C1 segment of cervical spinal cord (tissue), 14 donors: ENCODE measurements at places on chromosomes 11 and 22.

DNA sequence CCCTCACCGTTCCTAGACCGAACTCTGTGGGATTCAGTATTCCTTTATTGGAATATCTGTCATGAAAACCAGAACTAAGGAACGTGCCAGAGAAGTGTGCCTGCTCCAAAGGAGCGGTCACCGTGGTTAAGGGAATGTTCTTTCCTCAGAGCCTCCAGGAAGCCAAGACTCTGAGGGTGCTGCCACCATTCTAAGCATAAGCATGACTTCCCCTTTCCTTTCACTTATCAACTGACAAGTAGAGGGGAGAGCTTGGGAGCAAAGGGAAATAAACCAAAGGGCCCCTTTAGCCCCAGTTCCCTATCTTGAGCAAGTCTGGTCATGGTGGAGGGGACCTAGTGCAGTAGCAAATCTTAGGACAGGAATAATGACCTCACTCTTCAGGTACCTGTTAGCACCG is 26.8 kb downstream of the CTR9 start:
- DNase-seq = no peak

DNA sequence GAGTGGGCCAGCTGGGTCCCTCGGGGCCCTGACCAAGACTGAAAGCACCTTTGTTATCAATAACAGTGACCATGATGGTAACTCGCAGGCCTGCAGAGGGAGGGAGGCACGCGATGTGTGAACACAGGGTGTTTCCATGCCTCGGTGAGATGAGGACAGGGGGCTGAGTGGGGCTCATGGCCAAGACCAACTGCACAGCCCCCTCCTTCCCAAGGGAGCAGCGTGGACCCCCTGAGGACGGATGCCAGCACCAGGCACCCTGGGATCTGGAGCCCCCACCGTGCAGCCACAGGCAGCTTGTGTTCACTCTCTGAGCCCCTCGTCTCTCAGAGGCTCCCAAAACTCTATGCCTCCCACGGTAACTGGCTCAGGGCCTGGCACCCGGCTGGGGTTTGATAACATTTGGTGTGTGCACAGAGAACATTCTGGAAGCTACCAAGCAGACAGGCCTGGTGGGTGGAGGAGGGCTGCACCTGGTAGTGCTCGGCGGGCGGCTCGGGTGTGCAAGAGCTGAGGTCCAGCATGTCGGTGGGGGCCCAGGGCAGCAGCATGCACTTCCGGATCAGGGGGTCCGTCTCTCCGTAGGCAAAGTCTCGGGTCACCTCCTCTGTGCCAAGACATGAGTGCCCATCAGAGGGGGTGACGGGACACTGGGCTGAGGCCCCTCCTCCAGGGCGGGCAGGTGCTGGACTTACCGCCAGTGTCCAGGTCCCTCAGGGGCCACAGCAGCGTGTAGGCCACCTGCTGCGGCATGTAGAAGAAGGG is 7.6 kb downstream of the TTLL12 start:
- no peak for DNase-seq

GRCh38 chr11:35683728-35684339 is 21.3 kb downstream of the TRIM44 start:
- no peak for DNase-seq

DNA sequence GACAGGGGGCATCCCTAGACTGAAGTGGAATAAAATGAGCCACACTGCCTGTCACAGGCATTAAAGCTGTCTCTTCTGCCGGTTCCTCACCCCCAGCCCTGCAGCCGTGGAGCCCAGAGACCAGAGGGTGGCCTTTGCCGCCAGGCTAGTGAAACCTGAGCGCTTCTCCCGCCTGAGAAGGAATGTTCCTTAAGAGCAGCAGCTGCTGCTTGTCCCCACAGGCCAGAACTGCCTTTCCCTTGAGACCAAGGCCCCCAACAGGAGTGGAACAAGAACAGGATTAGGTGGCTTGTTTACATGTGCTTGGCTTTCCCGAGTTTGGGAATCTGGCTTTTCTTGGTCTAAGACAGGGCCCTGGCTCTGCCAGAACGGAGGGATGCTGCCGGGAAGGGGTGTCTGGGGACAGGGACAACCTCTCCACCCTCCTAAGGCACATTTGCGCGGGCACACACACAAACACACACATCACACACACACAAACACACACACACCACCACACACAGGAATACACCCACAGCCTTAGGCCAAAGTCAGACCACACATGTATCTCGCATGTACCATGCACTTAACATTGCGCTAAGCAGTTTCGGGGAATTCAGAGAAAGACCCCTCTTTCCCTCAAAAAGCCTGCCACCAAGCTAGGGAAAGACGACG is 91.8 kb downstream of the FEZ1 start:
- peak; percentile 38 for DNase-seq
